Prostate gland (tissue), 2 donors: ENCODE measurements at places on chromosomes 2 and 18.

- DNase-seq: no peak
These were observed 85.5 kb downstream of the SCN1A start for GRCh38 chr2:166042356-166042755.

- DNase-seq: peak; percentile 30
These were observed 83.3 kb downstream of the MALT1 start for GRCh38 chr18:58754544-58755068.

- no peak for DNase-seq
These were observed 165.3 kb downstream of the SNTG2 start for GRCh38 chr2:1115843-1116539.

GRCh38 chr2:88880441-88880953 is 189.0 kb downstream of the RPIA start:
- peak; percentile 16 for DNase-seq

DNA sequence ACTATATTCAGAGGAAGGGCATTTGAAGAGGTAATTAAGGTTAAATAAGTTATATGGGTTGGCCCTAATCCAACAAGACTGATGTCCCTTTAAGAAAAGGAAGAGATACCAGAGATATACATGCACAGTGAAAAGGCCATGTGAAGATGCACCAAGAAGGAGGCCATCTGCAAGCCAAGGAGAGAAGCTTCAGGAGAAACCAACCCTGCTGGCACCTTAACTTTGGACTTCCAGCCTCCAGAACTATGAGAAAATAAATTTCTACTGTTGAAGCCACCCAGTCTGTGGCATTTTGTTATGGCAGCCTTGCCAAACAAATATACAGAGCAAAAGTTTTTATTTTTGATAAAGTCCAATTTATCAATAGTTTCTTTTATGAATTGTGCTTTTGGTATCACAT is 51.0 kb downstream of the MAP4K3 start:
- no peak for DNase-seq

- DNase-seq: no peak
These were observed 38.3 kb downstream of the GCA start for GRCh38 chr2:162382278-162382677.

- DNase-seq: no peak
These were observed 154.8 kb downstream of the TGIF1 start for GRCh38 chr18:3604498-3605408.
